ENCODE measurements at places on chromosomes 4 and X.

GRCh38 chr4:153207567-153207966, 3.3 kb downstream of the TRIM2 start:
- DNase-seq: no peak

DNA sequence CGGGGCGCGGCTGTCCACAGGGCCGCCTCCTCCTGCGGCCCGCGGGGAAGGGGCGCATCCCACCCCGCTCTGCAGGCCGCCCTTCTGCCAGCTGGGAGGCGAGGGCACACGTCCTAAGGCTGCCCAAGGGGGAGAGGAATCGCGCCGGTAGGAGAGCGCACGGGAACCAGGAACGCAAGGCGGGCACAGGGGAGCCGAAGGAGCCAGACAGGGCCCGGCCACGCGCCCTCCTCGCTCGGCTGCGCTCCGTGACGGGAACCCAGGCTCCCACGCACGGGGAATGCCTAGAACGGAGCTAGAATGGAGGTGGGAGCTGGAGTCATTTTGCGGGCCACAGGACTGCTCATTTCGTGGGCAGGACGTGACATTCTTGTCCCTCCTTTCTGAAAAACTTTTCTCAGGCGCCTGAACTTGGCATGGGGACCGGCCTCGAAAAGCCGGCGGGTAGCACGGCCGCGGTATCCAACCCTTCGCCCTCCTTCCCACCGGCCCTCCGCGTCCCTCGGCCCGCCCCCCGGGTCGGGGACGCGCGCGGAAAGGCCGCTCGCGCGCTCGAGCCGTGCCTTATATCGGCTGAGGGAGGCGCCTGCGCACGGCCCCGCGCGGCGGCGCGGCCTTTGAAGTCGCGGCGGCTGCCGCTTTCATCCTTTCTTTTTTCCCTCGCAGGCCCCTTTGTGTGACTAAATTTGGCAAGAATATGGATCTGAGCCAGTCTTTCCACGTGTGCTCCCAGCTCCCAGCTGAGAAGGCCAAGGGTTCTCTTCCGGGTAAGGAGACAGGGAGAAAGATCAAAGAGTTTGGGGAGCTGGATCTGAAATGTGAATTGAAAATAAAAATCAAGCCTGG, 4.2 kb upstream of the LEF1 start:
- DNase-seq: no peak

GRCh38 chrX:31499109-31499508, 427.3 kb upstream of the FTHL17 start:
- DNase-seq: no peak

DNA sequence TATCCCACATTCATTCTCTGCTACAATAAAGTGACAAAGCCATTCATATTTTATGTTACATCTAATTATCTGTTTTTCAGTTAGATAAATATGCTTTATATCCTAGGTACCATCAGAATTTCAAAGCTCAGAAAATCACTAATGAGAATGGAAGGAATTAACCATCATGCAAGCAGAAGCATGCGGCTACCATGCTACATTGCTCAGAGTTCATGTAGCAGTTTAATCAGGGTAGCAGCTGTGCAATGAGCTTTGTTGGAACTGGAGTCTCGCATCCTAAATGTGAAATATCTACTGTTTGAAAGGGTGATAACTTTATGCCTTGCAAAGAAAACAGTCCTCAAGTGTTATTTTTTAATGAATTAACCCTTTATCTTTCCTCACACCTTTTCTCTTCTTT, 77.5 kb downstream of the SNCA start:
- DNase-seq: no peak

- DNase-seq: no peak
Observed at GRCh38 chr4:150384249-150384648, 197.7 kb upstream of the MAB21L2 start.

DNA sequence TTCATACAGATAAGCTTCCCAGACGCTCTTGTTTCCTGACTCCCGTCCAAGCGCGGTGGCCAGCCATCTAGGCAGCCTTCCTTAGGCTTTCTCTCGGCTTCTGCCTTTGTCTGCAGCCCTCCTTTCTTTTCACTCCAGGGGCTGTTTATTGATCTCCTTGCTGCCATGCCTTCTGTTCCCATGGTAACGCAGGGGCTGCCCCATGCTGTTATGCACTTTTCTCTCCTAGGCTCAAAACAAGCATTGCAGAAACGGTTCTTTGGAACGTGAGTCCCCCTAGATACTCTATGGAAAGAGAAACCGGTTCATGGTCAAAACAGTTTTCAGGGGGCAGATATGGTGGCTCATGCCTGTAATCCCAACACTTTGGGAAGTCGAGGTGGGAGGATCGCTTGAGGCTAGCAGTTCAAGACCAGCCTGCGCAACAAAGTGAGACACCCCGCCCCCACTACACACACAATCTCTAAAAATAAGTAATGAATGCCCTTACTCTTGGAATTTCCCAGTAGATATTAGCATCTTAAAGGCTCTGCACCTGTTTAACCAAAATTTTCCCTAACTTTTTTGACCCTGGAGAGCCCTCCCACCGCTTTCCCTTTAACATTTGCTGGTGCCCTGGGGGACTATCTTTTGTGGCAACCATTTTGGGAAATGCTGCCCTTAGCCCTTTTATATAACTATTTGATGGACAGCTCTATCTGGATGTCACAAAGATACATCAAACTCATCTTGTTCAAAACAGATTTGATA, 53.9 kb upstream of the ZNF157 start:
- DNase-seq: no peak

DNA sequence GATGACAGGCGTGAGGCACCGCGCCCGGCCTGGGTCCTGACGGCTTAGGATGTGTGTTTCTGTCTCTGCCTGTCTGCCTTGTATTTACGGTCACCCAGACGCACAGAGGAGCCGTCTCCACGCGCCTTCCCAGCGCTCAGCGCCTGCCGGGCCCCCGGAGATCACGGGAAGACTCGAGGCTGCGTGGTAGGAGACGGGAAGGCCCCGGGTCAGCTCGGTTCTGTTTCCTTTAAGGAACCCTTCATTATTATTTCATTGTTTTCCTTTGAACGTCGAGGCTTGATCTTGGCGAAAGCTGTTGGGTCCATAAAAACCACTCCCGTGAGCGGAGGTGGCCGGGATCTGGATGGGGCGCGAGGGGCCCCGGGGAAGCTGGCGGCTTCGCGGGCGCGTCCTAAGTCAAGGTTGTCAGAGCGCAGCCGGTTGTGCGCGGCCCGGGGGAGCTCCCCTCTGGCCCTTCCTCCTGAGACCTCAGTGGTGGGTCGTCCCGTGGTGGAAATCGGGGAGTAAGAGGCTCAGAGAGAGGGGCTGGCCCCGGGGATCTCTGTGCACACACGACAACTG, 1.3 kb downstream of the SHOX start:
- DNase-seq: no peak

DNA sequence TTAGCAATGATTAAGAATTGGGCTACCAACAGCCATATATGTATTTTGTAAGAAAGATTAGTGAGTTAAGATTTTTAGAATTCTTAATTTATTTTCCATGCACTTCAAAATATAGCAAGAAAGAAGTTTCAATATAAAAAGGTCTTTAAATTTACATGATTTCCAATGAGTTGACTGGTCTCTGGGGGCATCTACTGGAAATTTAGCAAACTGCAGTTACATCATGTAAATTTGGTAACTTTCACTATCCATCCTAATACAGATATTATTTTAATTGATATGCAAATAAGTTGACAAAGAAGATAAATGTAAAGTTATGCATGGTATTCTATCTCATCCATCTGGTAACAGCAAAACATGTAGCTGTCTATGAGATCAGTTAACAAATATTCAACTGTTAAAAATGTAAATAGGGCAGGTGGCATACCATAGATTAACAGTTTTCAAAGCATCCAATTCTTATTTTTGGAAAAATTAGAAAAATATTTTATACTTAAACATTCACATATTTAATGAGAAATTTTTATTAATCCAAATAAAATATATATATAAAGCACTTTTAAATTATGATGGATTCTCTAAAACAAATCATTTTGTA, 29.1 kb downstream of the TTC29 start:
- no peak for DNase-seq

- DNase-seq: no peak
Observed at GRCh38 chr4:176444741-176445140, 125.0 kb downstream of the SPCS3 start.

GRCh38 chr4:135269125-135269890, 1067.7 kb upstream of the PABPC4L start:
- no peak for DNase-seq

DNA sequence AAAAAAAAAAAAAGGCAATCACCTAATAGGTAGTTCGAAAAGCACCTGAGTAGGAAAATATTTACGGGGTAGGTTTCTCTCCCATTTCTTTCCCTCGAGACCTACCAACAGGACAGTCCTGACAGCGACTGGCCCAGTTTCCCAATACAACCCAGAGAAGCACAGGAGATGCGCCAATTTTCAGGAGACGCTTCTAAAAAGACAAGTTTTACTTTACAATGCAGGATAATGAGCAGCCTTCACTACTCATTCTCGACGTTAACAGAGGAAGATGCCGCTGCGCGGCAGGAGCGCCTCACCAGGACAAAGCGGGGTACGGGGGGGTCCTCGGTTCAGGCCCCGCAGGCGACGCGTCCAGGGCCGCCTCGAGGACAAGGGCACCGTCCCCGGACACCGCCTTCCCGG, 708 bp downstream of the BCLAF3 start:
- no peak for DNase-seq

GRCh38 chr4:3791910-3792542, 25.8 kb downstream of the ADRA2C start:
- no peak for DNase-seq

DNA sequence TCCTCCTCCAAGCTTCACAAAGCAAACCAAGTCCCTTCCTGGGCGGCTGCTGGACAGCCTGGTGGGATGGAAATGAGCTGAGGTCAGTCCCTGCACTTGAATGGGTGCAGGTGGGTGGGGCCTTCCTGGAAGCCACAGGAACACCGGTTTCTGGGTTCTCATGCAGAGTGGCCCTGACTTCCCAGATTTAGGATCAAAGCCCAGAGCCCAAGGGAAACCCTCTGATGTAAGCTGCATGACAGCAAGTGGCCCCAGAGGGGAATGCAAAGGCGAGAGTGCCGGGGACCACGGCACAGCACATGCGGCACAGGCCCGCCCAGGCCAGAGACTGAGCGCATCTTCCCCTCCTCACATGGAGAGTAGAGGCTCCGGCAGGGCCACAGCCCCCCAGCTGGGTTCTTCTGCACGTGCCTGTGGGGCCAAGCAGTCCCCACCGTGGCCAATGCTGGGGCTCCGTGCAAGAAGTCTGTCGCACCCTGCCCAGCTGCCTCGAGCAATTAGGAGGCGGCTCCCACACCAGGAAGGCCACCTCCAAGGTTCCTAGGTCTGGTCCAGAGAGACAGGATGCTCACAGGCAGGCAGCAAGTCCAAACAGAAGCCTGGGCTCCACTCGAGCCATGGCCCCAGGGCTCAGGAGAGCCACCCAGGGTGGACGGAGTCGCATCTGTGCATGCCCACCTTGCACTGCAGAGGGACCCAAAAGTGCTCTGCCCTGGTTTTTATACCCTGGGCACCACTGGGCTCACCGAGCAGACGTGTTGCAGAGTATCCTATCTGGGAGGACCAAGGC, 83.0 kb downstream of the HTRA3 start:
- no peak for DNase-seq

- DNase-seq: no peak
Observed at GRCh38 chrX:118593407-118593806, 97.8 kb downstream of the DOCK11 start.

DNA sequence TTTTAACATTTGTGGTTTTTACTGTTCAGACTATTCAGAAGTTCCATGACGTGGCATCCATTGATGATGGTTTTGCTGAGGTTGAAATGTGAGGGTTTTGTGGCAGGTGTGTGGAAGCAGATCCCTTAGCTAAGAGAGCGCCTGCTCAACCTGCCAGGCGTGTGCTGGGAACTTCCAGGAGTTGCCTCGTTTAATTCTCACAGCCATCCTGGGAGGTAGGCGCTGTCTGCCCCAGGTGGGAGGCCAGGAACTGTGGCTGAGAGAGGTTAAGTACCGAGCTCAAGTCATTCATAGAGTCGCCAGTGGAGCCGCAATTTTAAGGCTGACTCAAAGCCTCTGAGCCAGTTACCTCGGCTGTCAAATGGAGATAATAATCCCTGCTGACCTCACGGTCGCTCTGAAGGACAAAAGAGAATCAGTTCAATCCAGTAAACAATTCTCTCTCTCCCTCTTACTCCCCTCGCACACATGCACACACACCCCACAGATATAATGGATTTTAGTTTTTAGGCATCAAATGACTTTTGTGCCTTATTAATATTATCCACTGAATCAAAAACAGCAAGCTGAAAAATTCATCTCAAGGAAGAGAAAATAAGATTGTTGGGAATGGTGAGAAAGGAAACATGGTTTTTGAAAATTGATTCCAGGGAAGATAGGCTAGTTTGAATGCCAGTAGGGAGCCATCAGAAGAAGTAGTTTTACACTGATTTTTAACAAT, 171.3 kb downstream of the PTTG2 start:
- DNase-seq: no peak

DNA sequence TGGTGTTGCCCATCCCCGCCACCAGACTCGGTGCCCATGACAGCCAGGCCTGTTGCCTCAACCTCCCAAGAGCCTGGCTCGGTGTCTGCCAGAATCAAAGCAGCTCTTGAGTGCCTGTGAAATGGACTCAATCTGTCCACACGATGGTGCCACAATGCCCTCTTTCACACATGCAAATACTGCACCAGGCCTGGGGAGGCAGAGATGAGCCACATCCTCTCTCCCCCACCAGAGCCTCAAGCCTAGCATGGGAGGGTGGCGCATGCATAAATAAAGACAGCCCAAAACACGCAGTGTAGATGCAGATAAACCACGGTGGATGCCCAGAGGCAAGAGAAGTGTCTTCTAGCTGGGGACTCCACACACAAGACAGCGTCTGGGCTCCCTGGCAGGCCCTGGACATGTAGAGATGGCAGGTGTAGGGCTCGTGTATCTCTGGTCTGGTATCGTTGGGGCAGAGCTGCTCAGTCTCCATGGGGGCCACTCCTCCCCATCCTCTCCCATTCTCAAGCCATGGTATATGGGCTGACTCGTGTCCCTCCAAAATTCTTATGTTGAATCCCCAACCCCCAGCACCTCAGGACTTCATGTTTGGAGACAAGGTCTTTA, 65.6 kb downstream of the JAKMIP1 start:
- DNase-seq: peak; percentile 53

- DNase-seq: no peak
Observed at GRCh38 chrX:82141942-82142341, 940.0 kb downstream of the SH3BGRL start.

DNA sequence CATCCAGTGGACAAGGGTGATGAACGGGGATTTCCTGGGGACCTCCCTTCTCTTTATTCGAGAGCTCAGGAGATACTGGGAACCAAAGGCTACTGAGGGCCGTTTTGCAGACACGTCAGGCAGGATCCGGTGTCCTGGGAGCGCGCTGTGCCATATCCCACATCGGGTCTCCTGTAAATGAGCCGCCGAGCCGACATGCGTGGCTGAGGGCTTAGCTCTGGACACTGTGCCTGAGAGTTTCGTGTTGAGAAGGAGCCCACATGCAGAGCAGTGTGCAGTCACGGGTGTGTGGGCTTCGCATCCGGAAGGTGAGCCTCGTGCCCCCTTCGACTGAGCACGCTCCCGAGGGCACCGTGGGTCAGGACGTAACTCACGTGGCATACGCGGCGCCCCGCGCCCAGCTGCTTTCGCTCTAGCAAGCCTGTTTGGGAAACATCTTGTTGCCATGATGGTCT, 28.5 kb upstream of the HGFAC start:
- DNase-seq: no peak

Measured in GM18507 (cell line).